ENCODE measurements at places on chromosomes 13 and 19.

DNA sequence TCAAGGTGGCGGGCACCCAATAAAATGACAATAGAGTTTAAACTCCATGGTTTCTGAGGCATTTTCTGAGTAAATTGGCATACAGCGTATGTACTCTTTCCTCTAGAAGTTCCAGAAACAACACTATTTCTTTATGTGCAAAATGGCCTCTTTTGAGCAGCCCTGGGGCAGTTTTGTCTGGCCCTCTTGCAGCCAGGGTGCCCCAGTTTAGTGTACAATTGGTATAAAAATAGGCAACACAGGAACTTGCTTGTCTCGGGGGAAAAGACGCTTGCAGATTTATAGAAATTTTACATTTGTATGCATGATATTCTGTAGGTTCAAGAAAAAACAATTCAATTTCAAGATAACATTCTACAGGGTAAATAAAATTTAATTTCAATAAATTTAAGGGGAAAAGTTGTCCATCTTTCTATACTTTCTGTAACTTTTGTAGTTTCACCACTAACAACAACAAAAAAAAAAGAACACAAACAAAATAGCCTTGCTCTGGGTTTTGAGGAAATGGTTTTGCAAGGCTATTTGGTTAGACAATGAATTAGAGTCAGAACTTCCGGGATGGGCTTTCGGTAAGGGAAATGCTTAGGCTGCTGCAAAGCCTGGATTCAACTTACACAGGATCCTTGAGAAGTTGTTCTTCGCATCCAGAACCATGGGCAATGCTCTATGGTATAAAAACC lies 45.3 kb downstream of the LRCH1 start:
- no peak for DNase-seq

- DNase-seq = no peak
Observed at GRCh38 chr13:61024046-61024445, 391.6 kb downstream of the PCDH20 start.

DNA sequence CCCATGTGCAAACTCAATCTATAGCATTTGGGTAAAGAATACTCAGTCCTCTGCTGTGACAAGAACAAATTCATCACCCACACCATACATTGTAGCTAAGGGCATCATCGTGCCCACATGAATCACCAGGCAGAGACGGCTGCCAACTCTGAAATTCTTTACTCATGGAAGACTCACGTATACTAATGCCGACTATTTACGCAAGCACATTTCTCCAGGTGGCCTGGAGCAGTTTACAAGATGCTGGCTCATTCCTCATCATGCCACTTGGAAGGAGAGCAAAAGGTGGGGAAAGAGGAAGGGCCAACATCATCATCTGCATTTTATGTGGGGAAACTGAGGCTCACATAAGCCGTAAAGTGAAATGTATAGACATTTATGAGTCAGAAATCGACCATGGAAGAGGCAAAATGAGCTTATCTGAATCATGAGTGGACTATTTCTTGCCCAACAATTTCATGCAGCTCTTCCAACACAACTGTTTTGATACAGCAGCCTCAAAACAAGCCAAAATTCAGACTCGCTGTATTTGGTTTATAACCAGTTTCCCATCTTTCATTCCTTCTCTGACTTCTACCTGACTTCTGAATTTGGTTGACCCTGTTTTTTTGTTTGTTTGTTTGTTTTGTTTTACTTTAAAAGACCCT lies 213.9 kb upstream of the SERP2 start:
- no peak for DNase-seq

GRCh38 chr13:99922631-99923404 lies 48.7 kb downstream of the ZIC5 start:
- DNase-seq = no peak

DNA sequence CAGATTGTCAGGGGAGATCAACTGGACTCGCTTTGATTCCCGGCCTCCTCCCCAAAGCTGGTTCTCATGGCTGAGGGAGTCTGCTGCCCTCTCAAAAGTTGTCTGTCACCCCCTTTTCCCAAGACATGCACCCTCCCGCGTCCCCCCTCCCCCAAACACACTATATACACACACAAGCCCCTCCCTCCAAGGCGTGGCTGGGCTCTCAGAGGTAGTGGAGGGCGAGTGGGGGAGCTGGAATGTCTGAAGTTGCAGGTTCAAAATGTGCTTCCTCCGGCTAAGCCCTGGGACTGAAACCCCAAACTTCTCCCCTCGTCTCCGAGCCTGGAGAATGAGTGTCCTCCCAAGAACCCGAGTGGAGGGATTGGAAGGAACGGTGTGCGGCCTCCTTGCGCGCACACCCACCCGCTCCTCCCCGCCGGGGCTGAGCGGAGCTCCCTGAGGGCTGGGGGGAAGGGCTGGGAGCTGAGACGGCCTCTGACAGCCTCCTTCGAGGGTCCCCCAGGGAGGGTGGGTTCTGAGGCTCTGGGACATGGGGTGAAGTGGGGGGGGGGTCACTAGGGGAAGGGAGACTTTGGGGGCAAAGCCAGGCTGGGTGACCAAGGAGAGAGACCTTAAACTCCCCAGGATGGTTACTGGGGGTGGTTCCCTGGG lies 9.9 kb upstream of the MEIS3 start:
- no peak for DNase-seq

DNA sequence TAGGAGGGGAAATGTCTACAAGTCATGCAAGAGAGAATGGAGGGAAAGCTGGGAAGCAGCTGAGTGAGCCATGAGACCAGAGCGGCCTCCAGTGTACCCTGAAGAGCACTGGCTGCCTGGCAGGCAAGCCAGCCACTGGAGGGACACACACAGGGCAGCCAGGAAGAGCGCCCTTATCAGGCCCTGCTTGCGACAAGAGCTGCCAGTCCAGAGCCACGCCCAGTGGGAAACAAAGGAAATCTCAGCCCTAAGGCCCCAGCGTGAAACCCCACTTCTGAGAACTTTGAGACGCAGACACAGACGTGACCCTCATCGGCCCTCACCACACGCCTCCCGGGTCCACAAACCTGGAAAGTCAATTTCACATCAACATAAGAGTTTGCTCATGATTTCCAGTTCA lies 105.0 kb downstream of the STK24 start:
- no peak for DNase-seq

DNA sequence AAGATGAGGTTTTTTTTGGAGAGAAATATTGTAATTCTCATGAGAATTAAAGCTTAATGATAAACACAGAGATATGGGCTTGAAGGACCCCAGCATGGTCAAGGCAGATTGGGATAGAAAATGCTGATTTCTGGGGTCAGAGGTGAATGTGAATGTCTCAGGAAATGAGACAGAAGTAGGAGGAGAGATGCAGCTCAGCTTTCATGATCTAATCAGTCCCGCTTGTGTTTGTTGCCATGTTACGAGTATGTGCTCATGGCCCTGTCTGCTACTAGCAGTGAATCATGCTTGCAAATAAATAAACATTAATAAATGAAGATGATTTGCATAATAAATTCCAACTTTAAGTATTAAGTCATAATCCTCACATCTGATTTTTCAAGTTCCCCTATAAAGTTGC lies 23.0 kb upstream of the NDFIP2 start:
- no peak for DNase-seq

DNA sequence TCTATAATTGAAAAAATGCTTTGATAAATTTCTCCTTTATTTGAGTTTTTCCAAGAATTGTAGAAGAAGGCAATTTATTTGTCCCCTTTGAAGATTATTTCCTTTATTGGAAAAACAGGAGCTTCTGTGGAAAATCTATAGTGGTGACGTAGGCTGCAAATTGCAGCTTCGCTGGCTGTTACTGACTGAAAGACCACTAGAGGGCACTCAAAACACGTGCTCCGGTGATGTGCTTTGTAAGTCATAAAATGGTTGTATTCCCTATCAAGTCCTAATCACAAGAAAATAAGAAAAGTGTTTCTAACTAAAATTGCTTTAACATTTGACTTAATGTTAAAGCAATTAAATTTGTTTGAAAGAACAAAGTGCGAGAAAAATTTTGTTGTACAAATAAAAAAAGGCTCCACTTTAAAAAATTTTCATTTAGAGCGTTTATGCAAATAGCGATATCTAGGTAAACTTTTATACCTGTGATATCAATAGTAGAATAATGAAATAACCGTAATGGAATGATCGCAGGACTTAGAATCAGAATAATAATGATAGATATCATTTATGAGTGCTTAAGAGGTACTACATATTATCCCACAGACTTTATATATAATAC lies 638.2 kb upstream of the SPRY2 start:
- peak; percentile 21 for DNase-seq

GRCh38 chr19:50171752-50172151 lies 8.7 kb upstream of the IZUMO2 start:
- DNase-seq = no peak

GRCh38 chr13:36885901-36886300 lies 34.1 kb downstream of the SMAD9 start:
- DNase-seq = no peak

DNA sequence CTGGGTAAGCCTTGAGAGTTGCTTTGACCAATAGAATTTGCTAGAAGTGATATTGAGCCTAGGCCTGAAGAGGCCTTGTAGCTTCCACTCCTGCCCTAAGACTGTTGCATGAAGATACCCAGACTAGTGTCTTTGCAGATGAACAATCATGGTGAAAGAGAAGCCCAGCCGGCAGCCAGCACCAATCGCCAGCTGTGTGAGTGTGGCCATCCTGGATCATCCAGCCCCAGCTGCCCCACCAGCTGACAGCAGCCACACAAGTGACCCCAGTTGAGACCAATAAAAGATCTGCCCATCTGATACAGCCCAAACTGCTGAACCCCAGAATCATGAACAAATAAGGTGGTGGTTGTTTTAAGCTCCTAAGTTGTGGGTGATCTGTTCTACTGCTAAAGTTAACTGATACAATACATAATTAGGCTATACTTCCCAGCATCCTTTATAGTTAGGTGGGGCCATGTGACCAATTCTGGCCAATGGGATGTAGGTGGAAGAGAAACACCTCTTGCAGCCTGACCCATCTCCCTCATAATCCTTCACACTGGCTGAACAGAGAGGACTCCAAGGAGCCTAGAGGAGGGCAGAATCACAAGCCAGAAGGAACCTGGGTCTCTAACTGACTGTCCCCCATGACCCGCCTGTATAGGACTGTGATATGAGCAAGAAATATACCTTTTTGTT lies 9.4 kb upstream of the ZNF428 start:
- no peak for DNase-seq

DNA sequence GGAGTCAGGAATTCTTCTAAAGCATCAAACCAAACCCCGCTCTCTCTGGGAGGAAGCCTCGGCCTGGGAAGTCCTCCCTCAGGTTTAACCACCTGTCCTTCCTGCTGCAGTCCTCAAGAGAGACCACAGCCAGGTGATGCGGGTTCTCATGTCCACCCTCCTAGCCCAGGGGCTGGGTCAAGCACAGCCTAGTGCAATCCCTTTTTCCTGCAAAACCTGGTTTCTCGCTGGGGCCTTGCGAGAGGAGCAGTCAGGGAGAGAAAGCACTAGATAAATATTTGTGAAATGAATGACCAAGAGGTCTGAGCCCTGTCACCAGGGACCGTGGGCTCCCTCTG lies 2.4 kb downstream of the SLC8A2 start:
- DNase-seq = no peak

DNA sequence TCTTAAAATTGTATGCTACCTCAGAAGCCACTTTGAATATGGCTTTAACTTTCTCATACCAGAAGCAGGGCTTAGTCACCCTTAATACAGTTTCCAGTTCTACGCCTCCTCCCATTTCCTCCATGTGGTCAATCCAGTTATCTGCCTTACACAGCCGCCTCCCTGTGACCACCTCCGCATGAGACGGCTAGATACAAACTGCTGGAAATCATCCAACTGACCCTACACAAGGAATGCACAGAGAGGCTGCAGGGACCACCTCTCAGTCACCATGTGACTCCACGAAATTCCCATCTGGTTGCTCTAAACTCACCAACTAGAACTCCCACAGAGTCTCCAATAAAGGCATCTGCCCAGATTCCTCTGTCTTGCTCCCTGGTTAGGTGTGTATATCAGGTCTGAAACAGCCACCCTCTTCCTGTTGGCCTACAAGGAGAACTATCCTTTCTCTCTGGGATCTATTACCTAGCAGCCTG lies 6.8 kb downstream of the ZNF564 start:
- no peak for DNase-seq

DNA sequence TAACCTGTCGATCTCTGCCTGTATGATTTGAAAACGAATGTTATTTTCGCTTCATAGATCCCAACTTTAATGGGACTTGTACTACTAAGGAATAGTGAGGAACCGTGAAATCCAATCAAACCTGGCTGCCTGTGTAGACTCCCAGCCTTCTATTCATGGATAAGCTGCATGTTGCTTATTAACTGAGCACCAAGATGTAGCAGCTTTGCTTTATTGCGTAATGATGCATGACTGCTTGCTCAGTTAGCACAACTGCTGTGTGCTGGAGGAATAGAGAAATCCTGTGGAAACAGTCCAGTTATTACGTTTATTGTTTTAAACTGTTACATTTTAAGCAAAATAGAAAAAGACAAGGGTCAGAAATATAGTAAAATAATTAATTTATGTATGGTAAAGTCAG lies 108.2 kb downstream of the SHISA2 start:
- no peak for DNase-seq

DNA sequence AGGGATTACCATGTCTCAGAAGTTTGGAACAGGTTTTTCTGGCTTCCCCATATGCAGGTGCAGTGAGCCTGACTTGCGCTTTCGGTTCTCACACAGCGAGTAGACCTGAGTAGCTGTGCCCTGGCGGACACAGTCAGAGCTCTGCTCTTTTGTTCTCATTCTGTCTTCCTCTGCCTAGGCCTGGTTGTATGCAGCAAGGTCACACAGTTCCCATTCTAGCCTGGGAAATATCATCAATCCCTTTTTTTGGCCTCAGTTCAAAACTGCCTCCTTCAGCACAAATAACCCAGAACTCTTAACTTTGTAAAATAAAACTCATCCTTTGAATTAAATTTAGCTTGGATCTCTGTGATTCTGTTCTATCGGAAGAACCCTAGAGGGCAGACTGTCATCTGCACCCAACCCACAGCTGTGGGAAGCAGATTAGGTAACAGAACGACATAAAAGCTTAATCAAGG lies 10.2 kb downstream of the OXGR1 start:
- no peak for DNase-seq

- DNase-seq = no peak
Observed at GRCh38 chr19:51258165-51259160, 7.6 kb downstream of the SIGLECL1 start.

DNA sequence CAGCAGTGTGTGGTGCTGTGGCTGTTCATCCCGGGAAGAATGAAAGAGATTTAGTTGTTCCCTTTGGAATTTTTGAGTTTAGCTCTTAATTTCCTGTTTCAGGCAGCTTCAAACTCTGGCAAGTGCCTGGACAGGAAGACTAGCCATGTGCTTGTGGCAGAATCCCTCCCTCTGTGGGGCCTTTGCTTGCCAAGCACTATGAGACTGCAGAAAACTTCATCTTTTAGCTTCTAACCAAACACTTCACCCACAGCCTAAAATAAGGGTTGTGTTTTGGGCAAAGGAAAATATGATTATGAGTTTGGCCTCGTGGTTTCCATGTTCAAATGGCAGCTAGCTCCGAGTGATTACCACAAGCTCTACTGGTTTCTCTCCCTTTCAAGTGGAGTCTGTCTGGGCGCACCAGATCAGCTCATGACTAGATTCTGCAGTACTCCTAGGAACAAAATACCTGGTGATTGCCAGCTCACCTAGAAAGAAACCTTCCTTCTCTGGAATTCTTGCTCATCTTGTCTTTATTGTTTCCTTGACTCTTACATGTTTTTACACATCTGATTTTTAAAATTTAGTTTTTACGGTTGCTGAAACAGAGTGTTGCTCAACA lies 707.5 kb downstream of the SLITRK6 start:
- no peak for DNase-seq

GRCh38 chr19:45133661-45134060 lies 27.1 kb downstream of the NKPD1 start:
- DNase-seq = no peak

Measured in activated T-cell treated with anti-CD3 and anti-CD28 coated beads, Interleukin-2, amount 50 U/mL, for 48 hours (primary cell).